ENCODE measurements at places on chromosomes 5 and 9. TPM values are rescaled to one million over a fixed set of nuclear protein-coding genes. Genes with fewer than 3 reads are reported as not detected.
A peak's percentile ranks its signal among the peaks of the same experiment; 100 is the strongest.

- peak; percentile 88 for DNase-seq
These were observed 7.6 kb downstream of the PTCH1 start for GRCh38 chr9:95508968-95509850.

DNA sequence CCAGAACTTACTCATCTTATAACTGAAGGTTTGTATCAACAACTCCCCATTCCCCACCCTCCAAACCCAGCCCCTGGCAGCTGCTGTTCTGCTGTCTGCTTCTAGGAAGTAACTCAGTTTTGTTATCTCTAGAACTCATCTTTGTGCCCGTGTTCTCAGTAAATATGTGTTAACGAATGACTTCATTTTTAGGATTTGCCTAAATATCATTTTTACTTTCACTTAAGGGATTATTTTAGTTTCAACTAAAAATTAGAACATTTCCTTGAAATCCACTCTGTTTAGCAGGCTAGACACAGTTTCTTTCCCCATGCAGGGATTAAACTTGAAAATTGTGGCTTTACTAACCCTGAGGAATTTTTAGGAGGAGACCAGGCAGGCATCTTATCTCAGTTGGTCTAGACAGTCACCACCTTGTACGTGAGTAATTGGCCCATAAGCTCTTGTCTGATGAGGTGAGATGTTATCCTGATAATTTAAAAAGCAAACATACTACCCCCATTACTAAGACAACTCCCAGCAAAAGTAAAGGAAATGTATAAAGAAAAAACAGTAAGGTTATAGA, 68.2 kb upstream of the TNFAIP8 start:
- DNase-seq = peak; percentile 29

The FAT2 gene
- total RNA-seq = not detected

The NTNG2 gene
- total RNA-seq = 0.34 TPM

DNA sequence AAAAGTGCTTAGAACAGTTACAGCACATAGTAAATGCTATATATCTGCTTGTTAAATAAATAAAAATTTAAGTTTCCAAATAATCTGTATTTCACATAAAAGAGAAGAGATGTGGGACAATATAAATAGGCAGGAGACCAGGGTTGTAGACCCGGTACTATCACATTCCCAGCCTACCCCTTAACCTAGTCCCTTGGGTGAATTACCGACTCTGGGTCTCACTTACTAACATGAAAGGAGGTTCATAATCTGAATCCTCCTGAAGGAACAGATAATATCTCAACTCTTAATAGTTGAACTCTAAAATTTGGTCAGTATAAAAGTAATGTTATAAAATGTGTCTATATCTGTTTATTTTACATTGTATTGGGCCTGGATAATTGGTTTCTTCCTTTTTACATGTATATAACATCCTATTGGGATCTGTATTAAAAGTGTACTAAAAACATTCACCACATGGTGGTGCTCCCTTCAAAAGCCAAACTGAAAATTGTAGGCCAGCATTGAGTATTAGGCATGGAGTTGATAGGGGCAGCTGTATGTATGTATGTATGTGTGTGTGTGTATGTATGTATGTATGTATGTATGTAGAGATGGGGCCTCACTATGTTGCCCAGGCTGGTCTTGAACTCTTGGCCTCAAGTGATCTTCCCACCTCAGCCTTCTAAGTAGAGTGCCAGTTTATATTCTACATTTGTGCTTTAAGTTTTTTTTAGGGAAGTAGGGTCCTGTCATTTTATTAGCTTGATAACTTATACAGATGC, 64.2 kb upstream of the ABL1 start:
- DNase-seq = peak; percentile 68

DNA sequence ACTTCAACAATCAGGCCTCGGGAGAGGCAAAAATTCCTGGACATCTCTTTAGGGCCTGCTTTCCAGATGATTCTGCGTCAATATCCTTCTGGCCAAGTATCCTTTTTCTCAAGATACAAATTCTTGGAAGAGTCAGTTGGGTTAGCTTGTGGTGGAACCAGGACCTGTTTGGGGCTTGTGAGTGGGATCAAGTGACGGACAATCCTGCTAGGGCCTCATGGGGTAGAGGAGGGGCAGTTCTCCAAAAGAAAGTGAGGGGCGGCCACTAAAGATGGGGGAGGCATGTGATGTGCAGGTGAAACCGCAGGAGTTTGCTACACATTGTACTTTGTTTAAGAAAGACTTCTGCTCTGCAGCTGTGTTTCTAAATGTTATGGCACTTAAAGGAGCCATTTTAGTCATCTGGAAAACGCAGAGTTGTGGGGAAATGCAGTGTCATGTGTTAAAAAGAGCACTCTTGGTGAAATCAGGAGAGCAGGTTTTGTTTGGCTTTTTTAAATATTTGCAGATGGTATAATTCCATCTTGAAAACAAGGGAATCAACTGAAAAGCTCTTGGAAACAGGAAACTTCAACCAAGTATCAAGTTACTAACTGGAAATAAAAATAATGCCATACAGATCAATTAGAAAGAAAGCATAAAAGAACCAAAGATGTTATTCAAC, 27.4 kb upstream of the GSN start:
- no peak for DNase-seq

The PDLIM4 gene
- 1.6 TPM for total RNA-seq

The MYORG gene
- total RNA-seq = 1.5 TPM

- peak; percentile 48 for DNase-seq
These were observed 818.2 kb downstream of the TLR4 start for GRCh38 chr9:118522093-118523028.

The RMRP gene
- 8,674 TPM for total RNA-seq

- DNase-seq = no peak
These were observed 21.8 kb downstream of the FYB1 start for GRCh38 chr5:39197556-39197955.

DNA sequence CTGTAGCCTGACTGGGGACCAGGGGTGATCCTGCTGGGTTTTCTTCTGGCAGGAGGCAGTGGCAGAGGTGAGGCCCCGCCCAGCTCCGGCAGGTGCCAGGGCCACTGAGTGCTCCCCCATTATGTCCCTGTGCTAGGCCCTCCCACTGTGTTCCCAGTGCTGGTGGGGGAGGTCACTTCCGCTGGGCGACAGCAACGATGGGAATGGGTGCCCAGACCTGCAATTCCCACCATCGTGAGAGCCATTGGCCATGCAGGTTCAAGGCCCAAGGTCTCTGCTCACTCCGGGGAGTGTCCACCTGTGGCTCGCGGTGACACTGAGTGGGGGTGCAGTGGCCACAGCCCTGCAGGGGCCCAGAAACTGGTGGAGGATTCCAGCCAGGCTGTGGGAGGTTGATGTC, 98.6 kb downstream of the RXRA start:
- no peak for DNase-seq

GRCh38 chr5:175694371-175695160, 36.7 kb downstream of the HRH2 start:
- no peak for DNase-seq

The CD74 gene
- not detected for total RNA-seq

GRCh38 chr5:165495829-165496380, 1990.5 kb downstream of the MAT2B start:
- DNase-seq = no peak

DNA sequence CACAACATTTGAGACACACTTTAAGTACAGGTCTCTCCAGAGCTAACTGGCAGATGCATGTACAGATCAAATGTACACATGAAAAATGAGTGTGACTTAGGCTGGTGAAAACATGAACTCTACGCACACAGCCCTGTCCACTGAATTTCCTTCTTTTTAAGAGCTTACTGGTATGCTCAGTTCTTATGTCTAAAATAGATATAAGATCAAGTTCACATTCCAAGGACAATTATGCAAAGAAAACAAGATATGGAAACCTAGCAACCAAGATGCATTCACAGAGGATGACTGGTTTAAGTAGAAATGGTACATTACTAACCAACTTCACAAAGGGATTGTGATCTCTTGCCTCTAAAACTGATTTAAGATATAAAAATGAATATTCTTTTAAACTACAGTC, 56.7 kb downstream of the TLE1 start:
- peak; percentile 91 for DNase-seq

DNA sequence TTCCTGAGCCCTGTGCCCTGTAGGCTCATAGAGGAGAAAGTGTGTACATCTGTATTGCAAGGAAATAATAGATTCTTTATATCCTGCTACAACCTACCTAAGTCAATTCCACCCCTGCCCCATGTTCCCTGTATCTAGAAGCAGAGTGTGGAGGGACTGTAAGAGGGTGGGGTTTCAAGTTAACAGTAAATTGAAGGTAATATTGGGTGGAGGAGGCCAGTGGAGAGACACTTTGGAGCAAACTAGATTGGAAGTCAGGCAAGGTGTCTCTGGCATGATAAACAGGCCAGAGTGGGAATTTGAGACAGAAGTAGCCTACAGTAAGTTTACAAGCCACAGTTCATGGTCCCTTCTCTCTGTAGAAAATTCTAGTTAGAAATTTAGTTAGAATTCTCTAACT, 2.3 kb upstream of the HEMGN start:
- DNase-seq = no peak

The MEIKIN gene
- not detected for total RNA-seq

GRCh38 chr5:59537961-59538749, 355.4 kb downstream of the PDE4D start:
- DNase-seq = no peak

DNA sequence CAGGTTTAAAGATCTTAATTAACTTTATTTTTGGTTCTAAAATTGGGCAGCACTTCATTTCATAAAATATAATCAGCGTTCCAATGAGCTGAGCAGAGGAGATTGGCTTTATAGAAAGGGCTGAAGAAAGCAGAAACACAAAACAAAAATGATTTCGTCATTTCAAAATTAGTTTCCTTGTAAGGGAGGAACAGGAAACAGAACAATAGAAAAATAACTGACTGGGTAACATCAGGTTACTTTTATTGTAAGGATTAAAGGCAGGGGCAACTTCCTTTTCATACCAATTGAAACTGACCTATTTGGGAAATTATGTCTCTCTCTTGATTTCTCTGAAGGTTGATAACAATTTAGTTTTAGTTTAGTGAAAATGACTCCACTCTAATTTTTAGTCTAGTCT, 157.1 kb downstream of the ATP10B start:
- no peak for DNase-seq

The PLEKHG4B gene
- 3.8 TPM for total RNA-seq

The DOCK2 gene
- 3.4 TPM for total RNA-seq

DNA sequence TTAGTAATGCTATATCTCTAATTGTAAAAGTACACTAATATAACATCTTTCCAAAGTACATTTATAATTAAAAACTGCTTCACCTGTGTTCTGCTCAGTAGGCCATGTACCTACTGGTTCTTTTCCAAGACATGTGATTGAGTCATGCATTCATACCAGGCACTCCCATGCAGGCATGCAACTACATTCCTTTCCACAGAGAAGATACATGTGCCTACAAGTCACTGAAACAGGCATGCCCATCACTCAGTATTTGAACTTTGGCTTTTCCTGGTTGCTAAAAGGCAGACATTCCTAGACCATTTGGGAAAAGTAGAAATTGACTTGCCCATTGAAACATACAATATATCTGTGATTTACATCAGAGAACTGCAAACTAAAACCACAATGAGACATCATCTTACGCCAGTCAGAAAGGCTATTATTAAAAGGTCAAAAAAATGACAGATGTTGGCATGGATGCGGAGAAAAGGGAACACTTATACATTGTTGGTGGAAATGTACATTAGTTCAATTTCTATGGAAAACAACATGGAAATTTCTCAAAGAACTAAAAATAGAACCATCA, 148.3 kb upstream of the MOCS2 start:
- DNase-seq = no peak

The CLTB gene
- 178 TPM for total RNA-seq

- DNase-seq = peak; percentile 42
These were observed 33.0 kb upstream of the C6 start for GRCh38 chr5:41246376-41246775.

The ACOT12 gene
- total RNA-seq = not detected

The STX17 gene
- 11.0 TPM for total RNA-seq

The FAM221B gene
- not detected for total RNA-seq

DNA sequence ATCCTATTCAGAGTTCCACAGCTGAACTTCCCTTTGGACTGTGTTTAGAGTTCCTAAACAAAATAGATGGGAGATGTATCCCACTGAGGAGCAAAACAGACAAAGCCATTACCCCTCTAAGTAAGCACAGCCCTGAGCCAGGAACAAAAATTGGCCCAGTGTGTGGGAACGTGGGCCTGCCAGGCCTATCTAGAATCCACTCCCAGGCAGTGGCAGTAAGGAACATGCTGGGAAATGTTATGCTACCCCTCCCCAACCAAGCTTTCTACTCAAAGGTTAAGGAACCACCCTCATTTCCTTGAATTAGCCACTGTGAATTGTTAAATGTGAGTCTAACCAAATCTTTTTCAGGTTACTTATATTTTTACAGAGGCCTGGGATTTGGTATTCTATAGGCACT, 405.1 kb upstream of the PTGER4 start:
- DNase-seq = no peak

The GRM6 gene
- total RNA-seq = not detected

DNA sequence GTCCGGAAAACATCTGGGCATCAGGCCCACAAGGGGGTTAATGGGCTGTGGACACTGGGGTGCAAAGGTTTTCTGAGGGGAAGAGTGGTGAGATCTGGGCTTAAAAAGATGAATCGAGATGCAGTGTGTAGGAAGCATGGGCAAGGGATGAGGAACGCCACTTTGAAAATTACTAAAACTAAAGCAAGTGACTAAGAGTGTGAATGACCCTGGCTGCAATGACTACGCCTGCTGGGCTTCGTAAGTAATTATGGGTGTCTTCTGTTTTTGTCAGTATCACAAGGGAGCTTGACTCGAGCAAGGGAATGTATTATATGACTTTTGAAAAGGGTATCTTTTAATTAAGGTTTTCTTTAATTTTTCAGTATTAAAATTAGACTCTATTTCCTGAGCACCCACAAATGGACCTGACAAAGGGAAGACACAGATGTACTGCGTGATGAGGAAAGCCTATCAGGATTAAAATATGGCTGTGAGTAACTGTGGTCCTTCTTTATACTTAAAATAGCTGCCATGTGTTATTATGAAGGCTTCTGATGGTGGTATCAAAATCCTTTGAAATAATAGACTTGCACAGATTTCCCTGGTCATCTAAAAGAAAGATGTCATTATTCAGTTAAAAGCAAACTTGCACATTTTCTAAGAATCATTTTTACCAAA, 4.2 kb downstream of the CTXN3 start:
- no peak for DNase-seq

The TIMD4 gene
- total RNA-seq = not detected

GRCh38 chr5:153752890-153753289, 262.4 kb downstream of the GRIA1 start:
- no peak for DNase-seq

GRCh38 chr5:113390224-113390623, 44.6 kb downstream of the TSSK1B start:
- no peak for DNase-seq

- DNase-seq = no peak
These were observed 306.4 kb downstream of the ZSWIM6 start for GRCh38 chr5:61638476-61638875.

- DNase-seq = no peak
These were observed 192.7 kb downstream of the SMC2 start for GRCh38 chr9:104286799-104287198.

- DNase-seq = no peak
These were observed 18.3 kb upstream of the IL13 start for GRCh38 chr5:132639706-132640130.
